ENCODE measurements at places on chromosomes 6 and 20.

DNA sequence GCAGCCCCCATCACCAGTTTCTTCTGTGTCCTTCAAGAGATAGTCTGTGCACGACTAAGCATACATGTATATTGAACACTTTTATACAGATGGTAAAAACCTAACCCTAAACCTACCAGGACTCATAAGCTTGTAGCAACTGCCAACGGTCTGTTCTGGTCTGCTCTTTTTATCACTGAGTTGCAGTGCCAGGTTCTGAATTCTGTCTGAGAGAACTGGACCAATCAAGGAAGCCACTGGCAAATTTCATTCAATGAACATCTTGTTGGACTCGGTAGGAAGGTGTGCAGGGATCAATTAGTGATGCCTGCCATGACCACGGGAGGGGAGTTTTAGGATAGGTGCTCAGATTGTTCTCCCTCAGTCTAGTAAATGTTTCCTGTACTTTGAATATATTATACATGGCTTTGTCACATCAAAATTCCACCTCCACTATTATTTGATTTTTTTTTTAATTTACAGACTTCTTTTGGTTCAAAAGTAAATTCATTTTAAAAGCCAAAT, 146.8 kb downstream of the EYA2 start:
- DNase-seq = no peak

DNA sequence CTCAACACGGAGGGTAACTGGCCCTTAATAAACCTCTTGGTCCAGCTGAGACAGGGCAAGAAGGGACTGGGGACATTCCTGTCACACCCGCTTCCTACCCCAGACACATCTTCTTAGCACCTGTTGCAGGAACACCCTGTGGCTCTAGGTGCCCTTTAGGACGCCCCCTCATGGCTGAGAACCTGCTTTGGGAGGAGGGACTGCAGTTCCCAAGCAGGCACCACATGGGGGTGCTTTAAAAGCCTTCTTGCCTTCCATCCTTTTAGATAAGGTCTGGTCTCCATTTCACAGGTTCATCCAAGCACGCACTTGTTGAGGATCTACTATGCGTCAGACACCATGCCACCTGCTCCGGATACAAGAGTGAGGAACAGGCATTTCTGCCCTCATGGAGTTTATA, 26.6 kb downstream of the NSFL1C start:
- DNase-seq = no peak

GRCh38 chr20:58141496-58141895, 87.0 kb downstream of the ANKRD60 start:
- no peak for DNase-seq

DNA sequence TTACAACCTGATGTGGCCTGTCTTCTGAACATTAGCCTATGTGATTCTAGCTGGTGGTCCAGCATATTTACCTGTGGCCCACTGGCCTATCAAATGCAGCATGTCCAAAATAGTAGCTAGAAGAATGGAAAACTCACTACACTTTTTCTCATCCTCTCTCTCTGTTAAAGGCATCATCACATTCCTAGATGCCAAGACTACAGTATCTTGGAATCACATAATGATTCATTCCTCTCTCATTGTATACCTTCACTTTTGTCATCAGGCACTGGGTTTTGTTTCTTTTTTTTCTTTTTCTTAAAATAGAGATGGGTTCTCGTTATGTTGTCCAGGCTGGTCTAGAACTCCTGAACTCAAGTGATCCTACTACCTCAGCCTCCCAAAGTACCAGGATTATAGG, 45.0 kb downstream of the FAM83B start:
- no peak for DNase-seq

- DNase-seq = peak; percentile 74
Measured at GRCh38 chr20:34363465-34364222, 571 bp downstream of the ITCH start.

DNA sequence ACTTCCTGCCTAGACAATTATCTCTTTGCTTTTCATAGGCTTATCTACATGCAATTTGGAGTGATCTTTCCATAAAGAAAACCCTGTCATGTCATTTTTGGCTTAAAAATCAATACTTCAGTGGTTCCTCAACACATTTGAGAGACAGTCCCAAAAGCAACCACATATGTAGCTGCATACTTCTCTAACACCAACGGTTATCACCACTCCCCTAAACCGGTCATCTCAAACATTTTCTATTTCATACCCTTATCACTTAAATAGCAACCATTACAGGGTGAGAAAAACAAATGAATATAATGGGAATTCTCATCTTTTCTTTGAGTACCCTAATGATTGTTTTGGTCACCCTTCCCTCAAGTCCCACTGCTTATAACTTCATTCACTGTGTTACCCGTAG, 5.1 kb downstream of the GLO1 start:
- no peak for DNase-seq

DNA sequence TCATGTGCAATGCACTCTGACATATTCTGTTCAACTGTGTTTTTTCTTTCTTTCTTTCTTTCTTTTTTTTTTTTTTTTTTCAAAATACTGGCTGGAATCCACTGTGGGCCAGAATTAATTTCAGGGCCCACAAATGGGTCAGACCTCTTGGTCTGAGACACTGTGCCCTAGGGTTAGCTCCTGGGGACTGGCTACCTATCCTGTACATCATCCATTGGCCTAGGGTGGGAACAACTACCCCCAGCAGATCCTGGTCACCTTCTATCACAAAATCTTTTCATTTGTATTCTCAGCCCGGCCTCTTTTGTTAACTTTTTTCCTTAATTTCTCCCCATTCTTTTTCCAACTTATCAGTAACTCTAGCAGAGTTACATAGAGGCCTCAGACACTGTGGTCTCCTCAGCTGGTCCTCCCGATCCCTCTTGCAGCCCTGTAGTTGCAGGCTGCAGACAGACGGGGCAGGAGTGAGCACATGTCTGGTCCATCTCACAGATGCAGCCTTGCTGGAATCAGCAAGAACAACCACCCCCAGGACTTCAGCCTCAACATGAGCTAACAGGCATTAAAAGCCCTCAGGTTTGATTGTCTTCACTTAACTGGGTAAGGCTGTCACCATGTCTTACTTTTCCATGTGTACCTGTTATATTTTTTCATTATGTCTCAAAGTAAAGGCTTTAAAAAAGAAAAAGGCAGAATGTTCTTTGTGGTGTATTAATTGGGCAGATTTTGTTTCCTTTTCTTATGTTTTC, 41.3 kb downstream of the TXLNB start:
- peak; percentile 61 for DNase-seq

DNA sequence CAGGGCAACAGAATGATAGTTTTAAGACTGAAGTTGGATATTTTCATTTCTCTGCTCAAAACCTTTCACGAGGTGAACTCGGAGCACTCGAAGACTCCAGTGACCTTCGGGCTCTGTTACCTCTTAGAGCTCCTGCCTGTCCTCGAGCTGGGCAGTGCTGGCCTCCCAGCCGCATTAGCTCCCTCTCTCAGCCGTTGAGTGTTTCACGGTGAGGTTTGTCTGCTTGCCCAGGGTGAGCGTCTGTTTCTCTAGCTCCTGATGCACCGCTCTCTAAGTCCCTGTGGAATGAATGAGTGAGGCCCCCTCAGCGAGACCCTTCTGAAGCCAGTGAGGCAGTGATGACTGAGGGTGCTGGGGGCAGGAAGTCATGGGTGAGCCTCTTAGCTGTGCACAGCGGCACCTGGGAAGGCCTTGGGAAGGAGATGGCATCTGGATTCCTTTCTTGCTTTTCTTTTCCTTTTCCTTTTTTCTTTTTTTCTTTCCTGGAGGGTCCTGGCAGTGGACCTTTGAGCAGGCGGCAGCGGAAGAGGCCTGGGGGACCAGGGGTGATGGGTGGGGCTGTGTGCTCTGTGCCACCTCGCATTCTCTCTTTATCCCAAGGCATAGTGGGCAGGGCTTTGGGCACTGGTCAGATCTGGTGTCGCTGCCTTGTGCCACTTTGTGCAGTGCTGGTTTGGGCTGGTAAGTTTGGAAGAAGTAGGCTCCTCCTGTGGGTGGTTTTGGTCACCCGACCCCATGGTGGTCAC, 2.2 kb downstream of the PSMG4 start:
- no peak for DNase-seq

GRCh38 chr6:129890164-129890563, 29.0 kb upstream of the TMEM244 start:
- no peak for DNase-seq

GRCh38 chr6:52595796-52596130, 18.9 kb upstream of the TRAM2 start:
- DNase-seq = peak; percentile 26

GRCh38 chr6:113181164-113181563, 676.0 kb upstream of the MARCKS start:
- no peak for DNase-seq

- no peak for DNase-seq
Measured at GRCh38 chr6:49333345-49334125, 129.5 kb downstream of the MMUT start.

- DNase-seq = no peak
Measured at GRCh38 chr6:149948011-149948410, 6.2 kb downstream of the ULBP2 start.

DNA sequence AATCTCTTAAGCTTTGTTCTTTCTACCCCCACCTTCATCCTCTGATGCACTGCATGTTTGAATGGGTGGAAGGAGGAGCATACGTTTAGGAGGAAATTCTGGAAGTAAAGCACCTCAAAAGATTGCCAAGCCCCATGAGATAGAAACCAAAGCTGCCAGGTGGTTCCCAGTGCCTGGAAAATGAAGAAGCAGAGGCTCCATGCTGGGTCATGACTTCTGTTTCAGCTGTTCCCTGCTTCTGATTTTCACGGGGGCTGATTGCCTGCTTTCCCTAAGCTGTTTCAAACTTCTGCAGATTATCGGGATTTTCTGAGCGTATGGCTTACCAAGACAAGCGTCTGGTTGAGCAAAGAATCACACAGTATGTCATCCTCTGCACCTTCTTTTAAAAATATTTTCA, 87.5 kb upstream of the SYNDIG1 start:
- no peak for DNase-seq

DNA sequence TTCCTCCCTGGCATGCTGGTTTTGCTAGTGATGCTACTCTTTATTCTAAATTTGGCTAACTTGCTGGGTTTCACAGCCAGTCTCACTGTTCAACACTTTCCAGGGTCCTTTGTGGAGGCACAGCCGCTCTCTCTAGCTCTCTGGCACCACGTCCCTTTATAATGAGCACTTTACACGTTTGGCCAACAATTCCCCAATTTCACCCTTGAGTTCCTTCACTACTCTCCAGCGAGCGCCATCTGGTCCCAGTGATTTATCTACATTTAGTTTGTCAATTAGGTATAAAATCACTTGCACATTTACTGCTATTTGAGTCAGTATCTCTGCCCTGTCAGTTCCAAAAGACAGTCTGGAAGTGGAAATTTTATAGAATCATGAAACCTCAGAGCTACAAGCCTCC, 241.9 kb upstream of the MOCS1 start:
- no peak for DNase-seq

- no peak for DNase-seq
Measured at GRCh38 chr6:44808148-44808547, 420.6 kb downstream of the CDC5L start.

DNA sequence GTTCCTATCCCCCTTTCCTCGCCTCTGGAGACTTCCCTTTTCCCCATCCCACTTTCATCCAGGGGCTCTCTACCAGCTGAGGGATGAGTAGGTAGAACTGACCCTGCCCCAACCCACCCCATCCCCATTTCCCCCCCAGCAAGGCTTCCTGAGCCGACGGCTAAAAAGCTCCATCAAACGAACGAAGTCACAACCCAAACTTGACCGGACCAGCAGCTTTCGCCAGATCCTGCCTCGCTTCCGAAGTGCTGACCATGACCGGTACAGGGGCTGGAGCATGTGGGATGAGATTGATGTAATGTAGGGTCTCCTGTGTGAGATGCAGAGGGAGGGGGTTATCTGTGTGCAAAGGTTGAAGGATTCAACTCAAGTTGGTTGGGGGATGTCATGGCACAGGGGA, 12.7 kb downstream of the SYNGAP1 start:
- DNase-seq = no peak

DNA sequence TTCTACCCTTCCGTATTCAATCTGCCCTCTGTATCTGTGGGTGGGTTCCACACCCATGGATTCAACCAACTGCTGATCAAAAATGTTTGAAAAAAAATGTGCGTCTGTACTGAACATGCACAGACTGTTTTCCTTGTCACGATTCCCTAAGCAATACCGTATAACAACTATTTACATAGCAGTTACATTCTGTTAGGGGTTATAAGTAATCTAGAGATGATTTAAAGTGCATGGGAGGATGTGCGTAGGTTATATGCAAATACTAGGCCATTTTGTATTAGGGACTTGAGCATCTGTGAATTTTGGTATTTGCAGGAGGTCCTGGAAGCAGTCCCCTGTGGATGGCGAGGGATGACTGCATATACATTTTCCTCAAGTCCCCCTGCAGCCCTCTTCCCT, 486.9 kb downstream of the PREX1 start:
- no peak for DNase-seq

DNA sequence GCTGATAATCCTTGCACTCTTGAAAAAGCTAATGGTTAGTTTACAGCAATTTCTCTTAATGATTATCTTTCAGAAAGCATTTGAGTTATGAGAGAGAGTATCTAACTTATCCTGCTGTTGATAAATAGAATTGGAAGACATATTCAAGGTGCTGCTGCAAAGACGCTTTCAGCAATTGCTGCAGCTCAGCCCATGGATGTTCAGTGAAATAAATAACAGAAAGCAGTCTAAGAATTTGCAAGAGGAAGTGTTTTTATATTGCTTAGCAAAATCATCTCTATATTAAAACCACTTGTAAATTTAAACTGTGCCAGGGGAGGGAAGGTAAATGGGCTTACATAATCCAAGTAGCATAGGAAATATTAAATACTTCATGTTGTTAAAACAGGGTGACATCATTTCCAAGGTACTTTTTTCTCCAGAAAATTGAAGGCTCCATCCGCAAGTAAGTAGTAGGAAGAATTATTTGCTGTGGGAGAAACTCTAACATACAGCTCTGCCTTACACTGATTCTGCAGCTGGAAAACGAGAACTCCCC, 188.5 kb downstream of the ADAT2 start:
- no peak for DNase-seq

- no peak for DNase-seq
Measured at GRCh38 chr6:149933461-149933860, 8.4 kb upstream of the ULBP2 start.

DNA sequence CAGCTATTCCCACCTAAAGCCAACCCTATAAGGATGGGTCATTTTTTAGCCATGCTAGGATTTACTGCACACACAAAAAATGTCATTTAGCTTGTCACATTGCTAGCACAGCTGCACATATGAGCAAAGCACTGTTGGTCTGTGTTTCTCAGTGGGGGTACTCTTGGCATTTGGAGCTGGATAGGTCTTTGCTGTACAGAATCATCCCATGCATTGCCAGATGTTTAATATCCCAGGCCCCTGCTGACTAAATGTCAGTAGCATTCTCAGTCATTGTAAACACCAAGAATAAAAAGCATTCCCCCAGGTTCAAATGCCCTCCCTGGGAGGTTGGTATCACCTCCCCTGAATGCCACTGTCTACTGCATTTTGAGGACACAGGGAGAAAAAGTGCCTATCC, 14.6 kb upstream of the LTV1 start:
- DNase-seq = no peak

DNA sequence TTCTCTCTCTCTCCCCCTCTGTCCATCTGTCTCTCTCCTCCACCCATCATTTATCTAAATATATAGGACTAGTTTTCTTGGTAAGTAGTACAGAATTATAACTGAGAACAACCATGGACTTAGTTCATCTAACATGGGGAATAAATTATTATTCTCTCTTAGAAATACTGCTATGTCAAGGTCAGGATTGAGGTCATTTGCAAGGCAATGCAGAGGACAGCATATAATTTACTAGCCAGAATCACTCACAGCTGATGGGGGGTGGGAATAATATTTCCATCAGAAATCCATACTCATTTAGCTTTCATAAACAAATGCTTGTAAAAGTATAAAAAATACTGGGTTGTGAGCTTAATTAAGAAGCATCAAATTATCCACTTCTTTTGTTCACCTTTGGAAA, 553.9 kb upstream of the POU3F2 start:
- no peak for DNase-seq
